NCI-H1417 (cell line): ENCODE measurements at places on chromosomes 5 and 9.

DNA sequence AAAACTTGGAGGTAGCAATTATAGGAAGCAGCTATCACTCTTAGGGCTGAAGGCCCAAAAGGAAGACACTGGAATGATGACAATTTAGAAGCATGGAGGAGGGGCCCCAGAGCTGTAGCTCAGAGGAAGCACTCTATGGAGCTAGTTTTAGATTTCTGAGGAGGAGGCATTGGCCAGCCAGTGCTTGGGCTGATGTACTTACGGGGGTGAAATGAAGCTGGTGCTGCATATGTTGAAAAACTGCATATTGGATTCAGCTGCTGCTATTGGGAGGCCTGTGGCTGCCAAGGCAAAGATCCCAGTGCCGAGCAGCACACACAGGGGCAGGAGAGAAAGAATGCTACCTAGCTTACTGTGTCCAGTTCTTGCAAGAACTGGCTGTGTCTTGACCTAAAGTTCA, 53.9 kb upstream of the HMHB1 start:
- DNase-seq = no peak

GRCh38 chr5:122192497-122193496, 63.5 kb downstream of the ZNF474 start:
- peak; percentile 41 for DNase-seq

GRCh38 chr5:141529002-141529401, 40.1 kb downstream of the PCDHGC5 start:
- DNase-seq = no peak

- peak; percentile 1 for DNase-seq
Observed at GRCh38 chr9:69759021-69759420, 790 bp downstream of the PTAR1 start.

DNA sequence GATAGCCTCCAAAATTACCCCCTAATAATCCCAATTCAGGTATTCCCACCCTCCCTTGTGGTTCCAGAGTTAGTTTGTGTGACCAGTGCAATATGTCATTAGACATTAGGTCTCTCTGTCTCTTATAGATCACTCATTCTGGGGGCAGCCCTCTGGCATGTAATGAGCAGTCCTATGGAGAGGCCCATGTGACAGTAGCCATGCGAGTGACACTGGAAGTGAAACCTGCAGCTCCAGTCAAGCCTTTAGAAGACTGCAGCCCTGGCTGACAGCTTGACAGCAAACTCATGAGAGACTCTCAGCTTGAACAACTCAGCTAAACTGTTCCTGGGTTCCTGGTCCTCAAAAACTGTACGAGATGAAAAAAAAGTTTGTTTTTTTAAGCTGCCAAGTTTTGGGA, 54.0 kb upstream of the HSPB3 start:
- DNase-seq = no peak

GRCh38 chr9:36855448-36856315, 178.4 kb downstream of the PAX5 start:
- peak; percentile 7 for DNase-seq

- no peak for DNase-seq
Observed at GRCh38 chr9:130746434-130747212, 53.0 kb downstream of the EXOSC2 start.

DNA sequence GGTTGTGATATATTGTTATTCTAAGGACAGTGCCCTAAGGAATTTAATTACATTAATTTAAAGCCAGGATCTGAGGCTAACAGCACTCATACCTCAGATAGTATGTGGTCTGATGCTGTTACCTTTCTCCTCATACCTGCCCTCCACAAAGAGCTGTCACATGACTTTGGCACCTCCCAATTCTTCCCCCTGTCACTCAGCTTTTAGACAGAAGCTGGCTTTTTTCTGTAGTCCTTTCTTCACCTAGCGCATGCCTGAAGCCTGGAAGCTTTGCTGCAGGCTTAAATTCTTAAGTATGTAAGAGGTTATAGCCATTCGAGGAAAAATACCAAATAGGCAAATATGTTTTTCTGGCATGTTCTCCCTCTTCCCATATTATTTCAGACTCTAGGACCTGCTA, 61.0 kb upstream of the ADAMTS19 start:
- no peak for DNase-seq

DNA sequence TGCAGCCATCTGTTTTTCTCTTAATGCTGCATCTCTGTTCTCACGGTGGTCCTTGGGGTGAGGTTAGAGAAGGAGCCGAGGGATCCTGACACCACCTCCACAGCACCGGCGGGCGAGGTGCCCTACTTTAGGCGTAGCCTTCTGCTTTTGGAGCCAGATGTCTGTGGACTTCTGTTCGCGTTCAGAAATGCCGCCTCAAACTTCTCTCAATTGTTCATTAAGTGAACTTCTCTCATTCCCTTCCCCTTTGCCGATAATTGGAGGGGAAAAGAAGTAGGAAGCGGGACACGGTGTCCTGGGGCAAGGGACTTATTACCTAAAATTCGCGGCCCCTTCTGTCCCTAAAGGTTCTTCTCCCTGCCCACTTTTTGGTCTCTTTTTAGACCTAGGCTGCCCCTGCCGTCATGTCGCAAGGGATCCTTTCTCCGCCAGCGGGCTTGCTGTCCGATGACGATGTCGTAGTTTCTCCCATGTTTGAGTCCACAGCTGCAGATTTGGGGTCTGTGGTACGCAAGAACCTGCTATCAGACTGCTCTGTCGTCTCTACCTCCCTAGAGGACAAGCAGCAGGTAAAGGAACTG, 455 bp downstream of the KIF20A start:
- DNase-seq = peak; percentile 44

DNA sequence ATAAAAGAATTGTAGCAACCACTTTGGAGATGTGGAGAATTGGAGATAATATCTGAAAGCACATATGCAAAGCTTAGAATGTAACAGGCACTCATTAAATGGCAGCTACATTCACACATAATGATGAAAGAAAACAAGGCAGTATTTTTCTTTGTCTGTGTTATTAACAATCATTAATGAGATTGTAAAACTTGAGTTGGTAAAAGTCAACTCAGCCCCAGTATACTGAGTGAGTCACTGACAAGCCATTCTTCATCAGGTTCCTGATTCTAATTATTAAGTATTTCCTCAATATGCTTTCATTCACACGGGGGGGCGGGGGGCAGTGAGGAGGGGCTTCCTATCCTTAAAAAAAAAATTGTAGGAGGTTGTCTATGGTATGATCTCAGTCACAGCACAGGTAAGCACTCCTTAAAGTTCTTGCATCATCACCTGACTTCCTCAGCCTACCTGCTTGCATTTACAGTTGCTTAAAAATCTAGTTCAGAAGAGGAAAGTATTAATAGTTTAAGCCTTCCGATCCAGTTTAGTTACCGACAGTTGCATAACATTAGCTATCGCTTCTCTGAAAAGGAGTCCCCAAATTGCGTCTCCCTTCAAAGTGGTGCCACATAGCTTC, 379.8 kb downstream of the EFNA5 start:
- no peak for DNase-seq

DNA sequence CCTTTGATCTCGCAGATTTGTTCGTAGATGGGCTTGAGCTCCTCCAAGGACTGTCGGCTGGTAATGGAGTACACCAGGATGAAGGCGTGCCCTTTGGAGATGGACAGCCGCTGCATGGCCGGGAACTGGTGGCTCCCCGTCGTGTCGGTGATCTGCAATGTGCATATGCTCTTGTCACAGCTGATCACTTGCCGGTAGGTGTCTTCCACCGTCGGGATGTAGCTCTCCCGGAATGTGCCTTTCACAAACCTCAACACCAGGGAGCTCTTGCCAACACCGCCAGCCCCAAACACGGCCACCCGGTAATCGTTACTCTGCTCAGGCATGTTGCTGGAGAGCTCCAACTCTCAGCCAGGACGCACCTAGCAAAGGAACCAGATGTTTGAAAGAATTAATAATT, 29.1 kb downstream of the DIRAS2 start:
- no peak for DNase-seq

DNA sequence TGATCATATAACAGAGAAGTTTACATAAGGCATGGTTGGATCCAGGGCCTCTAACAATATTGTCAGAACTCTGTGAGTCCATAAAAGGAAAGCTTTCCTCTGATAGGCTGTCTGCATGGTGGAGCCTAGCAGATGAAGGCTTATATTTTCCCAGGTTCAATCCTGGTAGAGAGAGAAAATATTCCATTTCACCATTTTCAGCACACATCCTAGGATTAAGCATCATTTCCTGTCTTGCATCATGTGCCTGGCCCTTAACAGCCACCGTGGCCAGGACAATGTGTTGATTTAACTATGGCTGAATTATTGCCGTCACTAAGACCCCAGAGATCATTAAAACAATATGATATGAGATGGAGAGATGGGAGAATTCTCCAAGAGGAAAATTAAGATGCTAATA, 90.9 kb upstream of the GRIA1 start:
- no peak for DNase-seq

DNA sequence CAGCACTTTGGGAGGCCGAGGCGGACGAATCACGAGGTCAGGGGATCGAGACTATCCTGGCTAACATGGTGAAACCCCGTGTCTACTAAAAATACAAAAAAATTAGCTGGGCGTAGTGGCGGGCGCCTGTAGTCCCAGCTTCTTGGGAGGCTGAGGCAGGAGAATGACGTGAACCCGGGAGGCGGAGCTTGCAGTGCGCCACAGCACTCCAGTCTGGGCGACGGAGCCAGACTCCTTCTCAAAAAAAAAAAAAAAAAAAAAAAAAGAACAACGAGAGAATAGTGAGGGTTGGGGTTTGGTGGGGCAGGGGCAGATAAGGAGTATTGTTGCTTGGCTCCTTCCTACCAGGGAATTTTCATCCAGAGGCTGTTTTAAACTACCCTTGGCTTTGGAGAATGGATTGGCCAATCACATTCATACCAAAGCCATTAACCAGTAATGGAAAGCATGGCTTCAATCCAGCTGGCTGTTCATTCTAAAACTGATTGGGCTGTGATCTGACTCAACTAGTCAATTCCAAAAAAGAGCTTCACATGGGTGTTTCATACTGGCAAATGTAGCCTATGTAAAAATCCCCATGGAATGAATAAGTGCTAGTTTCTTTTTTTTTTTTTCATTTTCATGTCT, 64.4 kb downstream of the PLCXD3 start:
- no peak for DNase-seq

GRCh38 chr9:36812556-36812955, 221.5 kb downstream of the PAX5 start:
- no peak for DNase-seq

- no peak for DNase-seq
Observed at GRCh38 chr9:31590091-31590490, 794.4 kb upstream of the ACO1 start.
